ENCODE measurements at places on chromosomes 1 and 21. TPM values are rescaled to one million over a fixed set of nuclear protein-coding genes. Genes with fewer than 3 reads are reported as not detected.

C1orf53 gene
- polyA plus RNA-seq: 2.6 TPM

BSND gene
- 3.6 TPM for polyA plus RNA-seq

PPT1 gene
- polyA plus RNA-seq: 118 TPM

FCRL6 gene
- polyA plus RNA-seq: 0.19 TPM

NCF2 gene
- 3.2 TPM for polyA plus RNA-seq

SHISA4 gene
- 14.2 TPM for polyA plus RNA-seq

TMEM269 gene
- 0.86 TPM for polyA plus RNA-seq

CA6 gene
- polyA plus RNA-seq: 0.11 TPM

C1orf21 gene
- 32.3 TPM for polyA plus RNA-seq

ARPC5 gene
- 142 TPM for polyA plus RNA-seq

KRTAP10-1 gene
- not detected for polyA plus RNA-seq

GRCh38 chr1:169461390-169462000 lies 24.2 kb downstream of the SLC19A2 start:
- no peak for DNase-seq

DNA sequence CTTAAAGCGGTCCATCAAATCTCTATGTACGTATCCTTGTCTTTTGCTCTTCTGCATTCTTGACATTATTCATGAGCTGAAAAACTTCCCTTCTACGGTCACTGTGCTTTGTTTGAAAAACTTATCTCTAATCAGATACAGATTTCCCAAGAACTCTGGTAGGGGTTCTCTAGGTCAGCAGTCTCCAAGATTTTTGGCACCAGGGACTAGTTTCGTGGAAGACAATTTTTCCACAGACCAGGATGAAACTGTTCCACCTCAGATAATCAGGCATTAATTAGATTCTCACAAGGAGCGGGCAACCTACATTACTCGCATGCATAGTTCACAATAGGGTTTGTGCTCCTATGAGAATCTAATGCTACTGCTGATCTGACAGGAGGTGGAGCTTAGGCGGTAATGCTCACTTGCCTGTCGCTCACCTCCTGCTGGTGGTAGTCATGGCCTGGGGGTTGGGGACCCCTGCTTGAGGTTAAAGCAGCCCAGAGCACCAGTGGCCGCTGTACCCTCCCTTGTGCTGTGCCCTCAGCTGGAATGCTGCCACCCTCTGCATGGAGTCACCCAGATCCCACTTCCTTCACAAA lies 30.8 kb downstream of the AK2 start:
- DNase-seq: no peak

- DNase-seq: no peak
Measured at GRCh38 chr1:211237579-211237978, 21.6 kb upstream of the RCOR3 start.

GRCh38 chr1:202158810-202159533 lies 1.4 kb downstream of the PTPN7 start:
- DNase-seq: no peak

DNA sequence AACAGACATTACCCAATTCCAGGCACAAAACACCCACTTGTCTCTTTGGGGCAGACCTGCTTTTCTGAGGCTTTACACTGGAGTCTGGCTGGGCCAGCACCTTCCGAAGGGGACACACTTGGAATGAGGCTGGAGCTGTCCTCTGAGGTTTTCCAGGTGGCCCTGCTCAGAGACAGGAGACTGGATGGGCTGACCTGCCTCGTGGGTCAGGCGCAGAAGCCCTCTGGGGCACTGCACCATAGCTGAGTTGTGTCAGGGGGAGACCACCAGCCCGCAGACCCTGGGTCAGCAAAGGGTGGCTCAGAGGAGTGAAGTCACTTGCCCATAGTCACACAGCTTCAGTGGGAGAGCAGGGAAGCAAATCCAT lies 1.8 kb downstream of the SH2D5 start:
- DNase-seq: no peak

- DNase-seq: no peak
Measured at GRCh38 chr1:220631238-220631815, 58.8 kb upstream of the C1orf115 start.

- DNase-seq: no peak
Measured at GRCh38 chr21:35189077-35189863, 140.2 kb upstream of the RUNX1 start.

DNA sequence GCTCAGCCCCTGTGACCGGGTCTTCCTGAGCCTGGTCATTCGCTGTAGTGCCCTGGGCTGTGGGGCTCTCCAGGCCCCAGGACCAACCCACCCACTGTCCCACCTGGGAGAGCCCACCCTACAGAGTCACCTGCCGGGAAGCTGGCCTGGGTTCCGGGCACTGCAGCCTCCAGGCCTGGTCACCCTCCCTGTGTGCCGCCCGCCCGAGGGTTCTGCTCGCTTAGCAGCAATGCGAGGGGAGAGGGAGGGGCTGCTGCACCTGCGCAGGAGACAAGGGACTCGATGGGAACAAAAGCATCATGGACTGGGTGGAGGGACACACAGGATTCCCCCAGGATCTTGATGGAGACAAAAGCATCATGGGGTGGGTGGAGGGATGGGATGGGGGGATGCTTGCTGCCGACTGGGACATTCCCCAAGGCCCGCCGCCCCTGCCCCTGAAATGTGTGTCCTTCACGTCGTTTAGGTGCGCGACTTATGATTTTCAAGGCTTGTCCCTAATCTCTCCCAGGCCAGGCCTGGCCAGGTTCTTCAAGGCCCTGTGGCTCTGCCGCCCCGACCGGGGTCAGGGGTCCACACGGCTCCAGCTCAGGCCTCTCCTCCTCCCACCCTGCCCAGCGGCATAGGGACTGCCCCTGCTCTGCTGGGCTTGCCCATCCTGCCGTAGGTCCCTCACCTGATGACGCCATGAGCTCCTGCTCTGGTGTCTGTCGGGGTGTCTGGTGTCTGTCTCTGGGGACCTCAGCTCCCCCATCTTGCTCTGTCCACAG lies 1.7 kb downstream of the KRTAP10-8 start:
- DNase-seq: no peak

DNA sequence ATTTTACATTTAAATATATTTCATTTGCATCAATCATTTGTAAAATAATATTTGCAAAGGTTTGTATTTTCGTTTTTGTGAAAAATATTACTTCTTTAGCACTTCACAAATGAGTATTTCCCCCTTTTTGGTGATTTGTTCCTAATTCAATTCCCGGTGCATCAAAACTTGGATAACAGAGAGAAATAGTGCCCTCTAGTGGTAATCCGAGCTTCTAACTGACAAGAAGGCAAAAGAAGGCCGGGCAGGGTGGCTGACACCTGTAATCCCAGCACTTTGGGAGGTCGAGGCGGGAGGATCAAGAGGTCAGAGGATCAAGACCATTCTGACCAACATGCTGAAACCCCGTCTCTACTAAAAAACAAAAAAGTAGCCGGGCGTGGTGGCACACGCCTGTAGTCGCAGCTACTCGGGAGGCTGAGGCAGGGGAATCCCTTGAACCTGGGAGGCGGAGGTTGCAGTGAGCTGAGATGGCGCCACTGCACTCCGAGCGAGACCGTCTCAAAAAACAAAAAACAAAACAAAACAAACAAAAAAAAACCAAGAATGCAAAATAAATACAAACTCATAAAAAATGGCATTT lies 137.7 kb downstream of the COL11A1 start:
- DNase-seq: peak; percentile 19

DNA sequence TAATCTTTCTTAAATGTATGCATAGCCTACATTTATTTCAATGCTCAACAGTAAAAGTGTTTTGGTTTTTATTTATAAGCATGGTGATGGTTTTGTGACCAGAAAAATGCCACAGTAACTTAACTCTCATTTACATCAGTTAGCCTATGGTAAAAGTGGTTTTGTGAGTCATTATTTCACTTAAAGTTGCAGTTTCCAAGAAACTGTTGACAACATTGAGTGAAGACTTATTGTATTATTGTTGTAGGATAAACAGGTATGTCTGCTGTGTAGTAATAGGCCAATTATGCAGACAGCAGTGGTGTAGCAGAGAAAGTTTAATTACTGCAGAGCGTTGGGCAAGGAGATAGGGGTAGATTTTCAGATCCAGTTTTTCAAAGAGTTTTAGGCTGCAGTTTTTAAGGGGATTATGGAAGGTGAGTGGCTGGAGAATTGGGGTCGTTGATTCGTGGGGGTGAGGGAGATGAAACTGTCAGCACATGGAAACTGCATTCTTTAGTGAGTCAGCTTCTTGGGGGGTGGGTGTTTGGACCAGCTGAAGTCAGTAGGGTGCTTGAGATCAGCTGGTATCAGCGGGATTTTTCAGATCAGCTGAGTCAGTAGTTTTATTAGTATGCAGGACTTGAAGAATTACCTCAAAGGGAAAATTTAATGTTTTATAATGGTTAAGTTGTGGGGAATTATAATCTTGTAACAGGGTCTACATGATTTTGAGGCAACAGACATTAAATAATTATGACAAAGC lies 168.7 kb upstream of the FMN2 start:
- no peak for DNase-seq

GRCh38 chr1:199859491-199859933 lies 168.0 kb upstream of the NR5A2 start:
- no peak for DNase-seq

DNA sequence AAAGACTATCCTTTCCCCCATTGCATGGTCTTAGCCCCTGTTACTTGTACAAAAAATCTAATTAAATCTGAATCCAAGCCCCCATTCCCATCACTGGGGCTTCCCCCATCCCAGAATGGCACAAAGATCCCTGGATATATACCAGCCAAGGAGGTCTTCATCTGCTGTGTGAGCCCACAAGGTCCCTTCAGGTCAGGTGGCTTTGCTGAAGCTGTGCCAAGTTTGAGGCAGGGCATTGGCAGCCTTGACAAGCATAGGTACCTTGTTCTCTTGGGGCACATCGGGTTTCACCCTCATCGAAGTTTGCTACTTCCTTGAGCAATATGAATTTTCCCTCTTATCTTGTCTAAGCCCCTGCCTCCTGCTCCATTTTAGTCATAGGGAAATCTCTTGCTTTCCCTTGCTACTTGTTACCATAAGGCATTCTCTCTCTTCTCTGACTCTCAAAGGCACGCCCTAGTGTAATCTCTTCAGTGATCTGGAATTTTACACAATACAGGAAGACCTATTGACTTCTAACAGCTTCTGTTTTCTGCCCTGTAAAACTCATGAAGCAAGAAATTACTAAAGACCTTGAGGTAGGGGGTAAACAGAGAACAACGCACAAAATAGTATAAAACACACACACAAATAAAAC lies 71.4 kb upstream of the COG2 start:
- DNase-seq: no peak

DNA sequence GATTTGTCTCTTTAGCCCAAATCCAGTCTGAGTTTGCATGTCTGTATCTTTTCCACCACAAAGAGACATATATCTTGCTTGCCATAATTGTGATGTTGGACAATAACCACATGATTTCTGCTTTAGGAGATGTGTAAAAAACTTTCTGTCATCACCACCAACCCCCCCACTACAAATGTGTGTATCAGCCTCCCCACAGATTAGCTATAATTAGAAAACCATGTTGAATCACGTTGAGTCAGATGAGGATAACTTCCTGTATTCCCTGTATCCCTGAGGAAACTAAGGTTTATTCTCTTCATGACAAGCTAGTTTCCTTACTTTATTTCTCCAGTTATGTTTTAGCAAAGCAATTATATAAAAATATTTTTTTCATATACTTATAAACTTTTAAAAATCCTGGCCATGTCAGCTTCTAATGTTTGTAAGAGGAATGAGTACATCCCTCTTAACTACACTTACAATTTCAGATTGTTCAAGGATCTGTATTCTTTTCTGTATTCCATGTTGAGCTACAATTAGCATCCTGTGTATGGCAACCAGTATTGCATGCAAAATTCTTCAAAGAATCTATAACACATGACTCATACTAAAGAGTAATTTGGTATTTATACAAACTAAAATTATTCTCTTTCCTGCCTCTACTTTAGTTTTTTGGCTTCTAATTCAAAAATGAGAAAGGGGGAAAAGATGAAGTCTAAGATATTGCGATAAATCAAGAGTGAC lies 143.0 kb downstream of the FMN2 start:
- DNase-seq: no peak

- DNase-seq: peak; percentile 93
Measured at GRCh38 chr1:63691701-63692425, 82.0 kb upstream of the ROR1 start.
